ENCODE measurements at places on chromosomes 13 and 19.

- no peak for DNase-seq
Measured at GRCh38 chr19:4713384-4713951, 10.2 kb downstream of the DPP9 start.

- no peak for DNase-seq
Measured at GRCh38 chr19:28881616-28882015, 331.3 kb downstream of the UQCRFS1 start.

DNA sequence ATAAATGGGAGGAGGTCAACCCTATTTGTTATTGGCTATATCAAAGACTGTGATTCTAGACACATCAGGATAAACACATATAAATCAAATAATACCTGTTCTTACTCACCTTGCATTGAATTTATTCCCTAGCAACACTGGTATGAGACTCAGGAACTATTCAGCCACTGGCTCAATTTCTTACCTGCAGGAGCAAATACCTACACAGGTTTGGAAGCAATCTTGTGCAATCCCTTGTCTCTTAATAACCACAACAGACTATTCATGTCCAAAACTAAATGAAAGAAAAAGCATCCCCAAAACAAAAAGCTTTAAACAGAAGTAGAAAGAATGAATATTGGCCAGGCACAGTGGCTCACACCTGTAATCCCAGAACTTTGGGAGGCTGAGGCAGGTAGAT is 55.5 kb downstream of the TBC1D4 start:
- no peak for DNase-seq

- DNase-seq: no peak
Measured at GRCh38 chr19:1768248-1768647, 14.9 kb downstream of the ONECUT3 start.

- DNase-seq: no peak
Measured at GRCh38 chr13:73903561-73903960, 230.6 kb downstream of the KLF12 start.

DNA sequence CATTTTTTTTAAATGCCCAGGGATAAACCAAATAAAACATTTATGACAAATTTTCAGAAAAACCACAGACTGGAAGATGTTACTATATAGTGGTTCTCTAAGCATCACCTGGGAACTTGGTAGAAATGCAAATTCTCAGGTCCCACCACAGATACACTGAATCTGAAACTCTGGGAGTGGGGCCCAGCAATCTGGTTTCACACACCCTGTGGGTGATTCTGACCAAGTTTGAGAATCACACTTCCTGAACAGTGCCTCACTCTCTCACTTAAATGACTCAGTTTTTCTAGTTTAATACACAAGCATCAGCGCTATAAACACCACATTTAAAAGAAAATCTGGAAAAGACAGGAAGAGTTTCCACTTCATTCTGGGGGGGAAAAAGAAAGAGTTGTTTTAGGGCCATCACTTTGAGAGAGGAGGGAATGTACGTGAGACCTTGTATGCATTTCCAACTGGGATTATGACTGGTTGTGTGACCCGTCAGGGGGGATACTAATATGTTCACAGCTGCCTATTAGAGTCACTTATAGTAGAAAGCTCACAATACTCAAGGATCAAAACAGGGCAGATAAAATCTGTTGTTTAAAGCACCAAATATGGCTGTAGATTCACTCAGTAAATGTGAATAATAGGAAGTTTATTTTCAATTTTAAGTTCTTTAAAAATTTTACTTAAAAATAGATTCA is 567.7 kb downstream of the GPC6 start:
- no peak for DNase-seq

GRCh38 chr19:52536448-52536800 is 9.0 kb downstream of the ZNF808 start:
- no peak for DNase-seq

- DNase-seq: no peak
Measured at GRCh38 chr13:48679941-48680680, 26.4 kb downstream of the CYSLTR2 start.

GRCh38 chr13:113631341-113632095 is 26.5 kb downstream of the ATP4B start:
- no peak for DNase-seq

GRCh38 chr19:35447606-35448469 is at the start of gene FFAR2:
FFAR2 (plus strand) TSS chr19:35448257; CDS start chr19:35449715, 1,458 bp downstream.
- no peak for DNase-seq

DNA sequence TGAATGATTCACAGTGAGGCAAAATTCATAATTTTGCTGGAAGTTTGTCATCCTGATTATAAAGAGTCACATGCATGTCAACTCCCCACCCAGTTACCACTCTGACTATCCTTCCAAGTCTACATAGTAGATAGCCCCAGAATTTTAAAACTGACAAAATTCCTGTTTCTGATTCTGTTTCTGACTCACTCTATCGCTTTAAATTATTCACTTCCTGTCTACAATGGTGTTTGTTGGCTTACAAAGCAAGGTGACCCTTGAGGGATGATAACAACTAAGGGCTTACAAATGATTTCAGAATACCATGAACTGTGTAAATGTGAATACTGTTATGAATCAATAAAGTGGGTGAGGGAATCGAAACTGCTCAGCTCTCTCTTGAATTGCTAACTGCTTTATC is 98.7 kb upstream of the KL start:
- DNase-seq: no peak

- no peak for DNase-seq
Measured at GRCh38 chr13:34001389-34001788, 183.4 kb downstream of the RFC3 start.

DNA sequence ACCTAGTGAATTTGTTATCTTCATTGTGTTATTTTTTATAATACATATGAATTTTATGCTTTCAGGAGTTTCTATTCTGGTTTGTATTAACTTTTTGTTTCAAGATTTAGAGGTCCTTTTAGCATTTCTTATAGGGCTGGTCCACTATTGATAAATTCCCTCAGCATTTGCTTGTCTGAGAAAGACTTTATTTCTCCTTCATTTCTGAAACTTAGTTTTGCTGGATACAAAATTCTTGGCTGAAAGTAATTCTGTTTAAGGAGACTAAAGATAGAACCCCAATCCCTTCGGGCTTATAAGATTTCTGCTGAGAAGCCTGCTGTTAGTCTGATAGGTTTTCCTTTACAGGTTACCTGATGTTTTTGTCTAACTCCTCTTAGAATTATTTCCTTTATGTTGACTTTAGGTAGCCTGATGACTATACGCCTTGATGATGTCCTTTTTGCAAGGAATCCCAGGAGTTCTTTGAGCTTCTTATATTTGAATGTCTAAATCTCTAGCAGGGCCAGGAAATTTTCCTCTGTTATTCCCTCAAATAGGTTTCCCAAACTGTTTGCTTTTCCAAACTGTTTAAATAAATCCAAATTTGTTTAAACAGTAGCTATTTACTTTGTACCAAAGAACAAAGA is 127.1 kb downstream of the CYSLTR2 start:
- no peak for DNase-seq

DNA sequence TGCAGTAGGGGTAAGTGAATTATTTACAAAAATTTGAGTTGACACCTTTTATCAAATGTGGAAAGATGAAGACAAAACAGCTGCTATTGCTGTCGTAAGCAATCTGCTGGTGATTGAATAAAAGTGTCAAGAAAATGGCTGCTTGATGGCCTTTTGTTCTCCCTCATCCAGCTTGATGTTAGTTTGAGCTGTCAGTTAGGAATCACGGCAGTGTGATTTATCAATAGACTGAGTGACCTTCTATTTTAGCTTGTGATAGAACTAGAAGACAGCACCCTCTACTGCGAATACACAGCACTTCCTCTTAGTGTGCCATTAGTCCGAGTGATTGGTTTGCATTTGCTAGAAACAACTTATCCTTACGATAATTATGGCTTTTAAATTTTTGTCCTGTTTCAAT is 76.3 kb downstream of the MZT1 start:
- DNase-seq: no peak

- DNase-seq: no peak
Measured at GRCh38 chr13:85371254-85371653, 428.0 kb downstream of the SLITRK6 start.

GRCh38 chr19:51726049-51726448 is 2.3 kb upstream of the HAS1 start:
- no peak for DNase-seq

GRCh38 chr13:82905071-82905470 is 977.2 kb downstream of the SLITRK1 start:
- no peak for DNase-seq

DNA sequence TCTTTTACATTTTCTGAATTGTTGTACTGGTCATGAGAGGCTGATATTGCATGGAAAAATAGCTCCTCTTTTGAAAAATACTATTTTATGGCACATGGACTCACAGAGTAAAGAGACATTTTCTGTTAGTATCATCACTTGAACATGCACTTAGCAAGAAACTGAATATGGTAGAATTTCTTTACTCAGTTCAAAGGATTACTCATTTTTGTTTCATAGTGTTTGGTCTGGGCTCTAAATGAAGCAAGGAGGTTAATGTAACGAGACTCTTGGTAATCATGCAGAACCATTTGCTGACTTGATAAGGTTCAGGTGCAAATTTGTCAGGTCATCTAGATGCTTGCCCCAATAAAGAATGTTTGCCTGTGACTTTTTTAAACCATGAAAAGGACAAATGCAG is 63.2 kb downstream of the GPC6 start:
- no peak for DNase-seq

GRCh38 chr13:63042686-63043085 is 1627.0 kb upstream of the PCDH20 start:
- no peak for DNase-seq

DNA sequence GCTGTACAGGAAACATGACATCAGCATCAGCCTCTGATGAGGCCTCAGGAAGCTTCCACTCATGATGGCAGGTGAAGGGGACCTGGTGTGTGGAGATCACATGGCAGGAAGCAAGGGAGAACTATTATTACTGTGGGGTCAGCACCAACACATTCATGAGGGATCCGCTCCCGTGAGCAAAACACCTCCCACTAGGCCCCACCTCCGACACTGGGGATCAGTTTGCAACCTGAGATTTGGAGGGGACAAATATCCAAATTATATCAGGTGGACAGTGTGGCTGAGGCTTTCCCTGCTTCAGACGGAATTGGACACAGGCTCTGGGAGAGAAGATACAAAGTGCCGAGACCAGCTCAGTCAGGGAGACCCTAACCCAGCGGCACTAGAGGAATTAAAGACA is 5.7 kb upstream of the ZNF792 start:
- no peak for DNase-seq

DNA sequence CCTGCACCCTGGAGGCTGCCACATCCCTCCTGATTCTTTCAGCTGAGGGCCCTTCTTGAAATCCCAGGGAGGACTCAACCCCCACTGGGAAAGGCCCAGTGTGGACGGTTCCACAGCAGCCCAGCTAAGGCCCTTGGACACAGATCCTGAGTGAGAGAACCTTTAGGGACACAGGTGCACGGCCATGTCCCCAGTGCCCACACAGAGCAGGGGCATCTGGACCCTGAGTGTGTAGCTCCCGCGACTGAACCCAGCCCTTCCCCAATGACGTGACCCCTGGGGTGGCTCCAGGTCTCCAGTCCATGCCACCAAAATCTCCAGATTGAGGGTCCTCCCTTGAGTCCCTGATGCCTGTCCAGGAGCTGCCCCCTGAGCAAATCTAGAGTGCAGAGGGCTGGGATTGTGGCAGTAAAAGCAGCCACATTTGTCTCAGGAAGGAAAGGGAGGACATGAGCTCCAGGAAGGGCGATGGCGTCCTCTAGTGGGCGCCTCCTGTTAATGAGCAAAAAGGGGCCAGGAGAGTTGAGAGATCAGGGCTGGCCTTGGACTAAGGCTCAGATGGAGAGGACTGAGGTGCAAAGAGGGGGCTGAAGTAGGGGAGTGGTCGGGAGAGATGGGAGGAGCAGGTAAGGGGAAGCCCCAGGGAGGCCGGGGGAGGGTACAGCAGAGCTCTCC is 6.9 kb upstream of the CEACAM5 start:
- no peak for DNase-seq

DNA sequence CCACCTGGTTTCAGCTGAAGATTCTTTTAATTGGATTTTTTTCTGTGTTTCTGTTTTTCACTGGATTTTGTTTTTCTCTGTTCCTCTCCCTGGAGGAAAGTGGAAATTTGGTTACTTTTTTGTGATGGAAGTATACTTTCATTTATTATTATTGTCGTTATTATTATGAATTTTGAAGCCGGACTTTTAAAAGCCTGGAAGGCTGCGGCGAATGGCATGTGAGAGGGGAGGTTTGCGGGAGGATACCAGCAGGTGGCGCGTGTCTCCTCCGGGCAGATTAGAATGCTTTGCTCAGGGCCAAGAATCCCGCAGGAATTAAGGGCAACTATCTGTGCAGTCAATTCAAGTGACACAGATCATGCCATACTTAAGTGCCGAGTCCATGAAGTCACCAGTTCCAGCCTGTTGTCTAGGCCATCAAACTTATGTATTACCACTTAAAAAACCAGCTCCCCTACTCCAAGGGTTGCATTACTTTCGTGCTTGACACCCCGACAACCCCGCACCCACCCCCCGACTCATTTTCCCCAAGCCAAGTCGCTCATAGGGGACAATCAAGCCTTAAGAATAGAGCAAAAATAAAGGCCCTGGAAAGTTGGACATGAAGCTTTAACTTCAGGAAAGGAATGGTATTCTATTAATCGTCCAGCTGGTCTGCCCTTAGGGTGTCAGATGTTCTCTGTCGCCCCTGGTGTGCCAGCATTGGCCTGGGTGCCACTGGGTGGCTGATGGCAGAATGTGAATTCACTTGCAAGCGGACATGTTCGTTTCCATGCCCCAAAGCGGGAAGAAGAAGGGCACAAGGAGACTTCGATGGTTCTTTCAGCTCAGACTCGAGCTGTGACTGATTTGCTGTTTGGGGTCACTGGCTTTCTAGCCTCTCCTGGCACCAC is 1.3 kb upstream of the LRCH1 start:
- peak; percentile 73 for DNase-seq

- no peak for DNase-seq
Measured at GRCh38 chr19:41409288-41409687, 11.7 kb downstream of the BCKDHA start.

DNA sequence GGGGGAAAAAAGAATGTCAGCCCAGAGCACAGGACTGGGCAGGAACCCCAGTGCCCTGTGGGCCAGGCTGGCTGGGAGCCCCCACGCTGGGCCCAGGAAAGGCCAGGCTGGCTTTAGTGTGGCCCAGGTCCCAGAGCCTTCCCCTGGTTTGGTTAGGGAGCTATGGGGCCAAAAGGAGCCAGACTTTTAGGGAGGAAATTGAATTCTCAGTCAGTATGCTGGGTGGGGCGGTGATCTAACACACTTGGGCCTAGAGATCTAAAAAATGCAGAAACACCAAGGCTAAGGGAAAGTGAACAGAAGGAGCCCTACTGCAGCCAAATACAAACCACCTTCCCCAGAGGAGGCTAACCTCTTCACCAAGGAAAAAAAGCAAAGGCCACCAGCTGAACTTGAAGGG is 137.5 kb downstream of the CRYL1 start:
- DNase-seq: no peak

- no peak for DNase-seq
Measured at GRCh38 chr19:7877249-7877836, 3.2 kb upstream of the PRR36 start.

- DNase-seq: no peak
Measured at GRCh38 chr13:74174810-74175209, 40.6 kb upstream of the KLF12 start.

GRCh38 chr13:80329250-80329649 is 11.7 kb downstream of the SPRY2 start:
- DNase-seq: no peak

- no peak for DNase-seq
Measured at GRCh38 chr19:13033244-13033643, 38.0 kb downstream of the NFIX start.

GRCh38 chr19:57123882-57124281 is 4.1 kb downstream of the USP29 start:
- DNase-seq: no peak
